ENCODE measurements at places on chromosomes 4 and X. TPM values are rescaled to one million over a fixed set of nuclear protein-coding genes. Genes with fewer than 3 reads are reported as not detected.
A peak's percentile ranks its signal among the peaks of the same experiment; 100 is the strongest.

Gene SRPK3
- polyA plus RNA-seq: 0.03 TPM

GRCh38 chr4:133711817-133712216 is 489.8 kb downstream of the PABPC4L start:
- no peak for DNase-seq

- DNase-seq: no peak
Measured at GRCh38 chr4:171565130-171565788, 247.9 kb upstream of the GALNTL6 start.

DNA sequence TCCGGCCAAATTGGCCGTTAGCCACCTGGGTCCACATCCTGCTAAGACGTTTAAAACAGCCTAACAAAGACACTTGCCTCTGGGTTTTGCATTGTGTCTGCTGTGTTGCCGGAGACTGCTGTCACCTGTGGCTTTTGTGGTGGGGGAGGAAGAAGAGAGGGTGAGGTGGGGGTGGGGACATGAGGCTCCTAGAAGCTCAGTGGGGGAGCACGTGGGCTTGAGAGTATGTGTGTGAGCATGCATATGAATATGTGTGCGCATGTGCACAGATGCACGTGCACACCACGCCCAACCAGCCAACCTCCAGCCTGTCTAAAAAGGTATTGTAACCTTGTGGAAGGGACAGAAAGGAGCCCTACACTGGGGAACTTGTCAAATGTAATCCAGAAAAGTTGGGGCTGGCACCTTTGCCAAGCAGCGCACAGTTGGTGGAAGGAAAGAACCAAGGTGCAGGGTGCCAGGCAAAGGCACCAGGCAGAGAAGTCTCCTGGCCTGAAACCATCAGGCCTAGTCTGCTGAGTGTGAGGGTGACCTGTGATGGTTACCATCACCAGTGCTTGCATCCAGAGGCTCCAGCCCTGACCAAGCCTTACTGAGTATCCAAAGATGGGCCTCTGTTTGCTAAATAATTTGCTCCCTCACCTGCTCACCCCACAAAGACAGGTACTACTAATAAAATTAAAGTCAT is 10.1 kb upstream of the SASH3 start:
- DNase-seq: peak; percentile 91

GRCh38 chr4:121977251-121978171 is 25.7 kb upstream of the TRPC3 start:
- DNase-seq: no peak

DNA sequence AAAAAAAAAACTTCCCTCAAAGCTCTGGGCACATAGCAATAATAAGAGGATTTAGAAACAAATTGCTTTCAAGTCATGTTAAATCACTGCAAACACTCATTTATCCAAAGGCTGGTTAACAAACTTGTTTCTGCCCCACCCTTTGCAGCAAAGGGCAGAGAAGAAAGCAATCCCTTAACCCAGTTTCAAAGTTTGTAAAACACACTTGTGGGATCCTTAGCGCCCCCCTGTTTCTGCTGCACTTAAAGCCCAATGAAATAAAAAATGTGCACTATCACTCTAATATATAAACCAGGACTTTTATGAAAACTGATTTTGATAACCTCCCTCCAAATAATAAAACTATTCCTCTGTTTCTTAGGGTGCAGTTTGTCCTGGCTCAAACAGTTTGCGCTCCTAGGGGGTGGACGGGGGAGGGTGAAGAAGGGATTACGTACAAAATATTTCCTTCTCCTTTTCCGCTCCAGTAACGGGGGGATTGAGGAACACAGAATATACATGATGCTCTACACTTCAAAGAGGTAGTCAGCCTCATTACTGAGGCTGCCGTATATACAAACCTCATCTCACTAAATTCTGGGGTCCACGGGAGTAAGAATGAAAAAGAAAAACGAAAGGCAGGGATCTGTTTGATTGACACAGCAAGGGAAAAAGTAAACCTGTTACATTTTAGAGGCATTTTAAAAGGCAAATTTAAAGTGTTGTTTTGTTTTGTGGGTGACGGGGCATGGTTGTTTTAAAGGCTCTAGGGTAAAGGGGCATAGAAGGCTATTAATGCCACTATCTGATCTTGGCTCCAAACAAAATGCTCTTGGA is 3.1 kb upstream of the PCDH10 start:
- DNase-seq: no peak
